ENCODE measurements at places on chromosomes 4 and X.

GRCh38 chrX:31268359-31268758 is 196.5 kb upstream of the FTHL17 start:
- no peak overlapping the region for H3K4me3 ChIP-seq
- DNase-seq, result no peak

DNA sequence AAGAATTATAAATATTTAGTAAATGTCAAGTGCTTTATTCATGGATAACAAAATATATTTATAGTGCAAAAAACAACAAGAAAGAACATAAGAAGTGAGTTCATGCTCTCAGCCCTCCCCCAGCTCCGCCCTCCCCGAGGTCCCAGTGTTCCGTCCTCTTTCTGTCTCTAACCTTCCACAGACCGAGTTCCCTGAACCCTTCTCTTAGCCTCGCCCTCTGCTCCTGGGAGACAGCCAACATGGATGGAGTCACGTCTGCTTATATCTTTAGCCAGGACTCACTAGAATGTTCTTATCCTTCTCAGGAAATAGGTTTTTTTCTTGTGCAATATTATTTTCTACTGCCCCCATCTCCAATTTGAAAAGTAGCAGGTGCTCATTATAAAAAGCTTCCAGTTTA is 40.1 kb upstream of the HELT start:
- no peaks in the 10 kb centered on the region for H3K36me3 ChIP-seq
- H3K27ac ChIP-seq, result no peak overlapping the region
- peaks cover 25% of the 10 kb centered on the region for H3K27me3 ChIP-seq
- DNase-seq, result no peak
- H3K4me3 ChIP-seq, result no peak overlapping the region
- no peaks in the 10 kb centered on the region for H3K4me1 ChIP-seq

GRCh38 chrX:119419898-119420297 is 20.8 kb downstream of the SLC25A43 start:
- no peaks in the 10 kb centered on the region for H3K36me3 ChIP-seq
- peaks cover 9% of the 10 kb centered on the region for H3K4me1 ChIP-seq
- H3K4me3 ChIP-seq, result no peak overlapping the region
- H3K27ac ChIP-seq, result no peak overlapping the region
- no peak for DNase-seq
- no peaks in the 10 kb centered on the region for H3K27me3 ChIP-seq

GRCh38 chr4:24625091-24625490 is 40.7 kb upstream of the DHX15 start:
- H3K36me3 ChIP-seq, result peaks cover 3% of the 10 kb centered on the region
- H3K4me3 ChIP-seq, result no peak overlapping the region
- no peak for DNase-seq
- no peaks in the 10 kb centered on the region for H3K27me3 ChIP-seq

DNA sequence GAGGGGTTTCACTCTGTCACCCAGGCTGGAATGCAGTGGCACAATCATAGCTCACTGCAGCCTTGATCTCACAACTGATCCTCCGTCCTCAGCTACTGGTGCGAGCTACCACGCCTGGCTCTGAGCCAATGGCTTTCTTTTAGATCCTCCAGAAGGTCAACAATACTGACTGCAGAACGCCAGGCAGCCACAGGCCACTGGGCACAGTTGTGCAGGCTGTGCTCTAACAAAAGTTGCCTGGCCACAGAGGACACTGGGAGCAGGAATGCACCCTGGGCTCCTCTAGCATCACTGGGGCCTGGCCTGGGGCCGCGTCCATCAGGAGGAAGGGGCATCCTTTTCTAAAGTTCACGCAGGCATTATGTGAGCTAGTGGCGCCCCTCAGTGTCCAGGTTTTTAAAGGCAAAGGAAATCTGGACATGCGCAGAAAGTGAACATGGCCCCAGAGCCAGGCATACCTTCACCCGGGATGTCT is 14.9 kb upstream of the PORCN start:
- H3K27ac ChIP-seq, result no peak overlapping the region
- H3K4me3 ChIP-seq, result no peak overlapping the region
- H3K36me3 ChIP-seq, result no peaks in the 10 kb centered on the region
- no peaks in the 10 kb centered on the region for H3K27me3 ChIP-seq

- no peaks in the 10 kb centered on the region for H3K27me3 ChIP-seq
- DNase-seq, result no peak
- H3K4me1 ChIP-seq, result peaks cover 3% of the 10 kb centered on the region
- H3K36me3 ChIP-seq, result no peaks in the 10 kb centered on the region
- H3K4me3 ChIP-seq, result no peak overlapping the region
These were observed 501.8 kb downstream of the BCOR start for GRCh38 chrX:39595977-39596376.

- no peaks in the 10 kb centered on the region for H3K27me3 ChIP-seq
- peaks cover 4% of the 10 kb centered on the region for H3K4me1 ChIP-seq
- H3K4me3 ChIP-seq, result no peak overlapping the region
- H3K27ac ChIP-seq, result no peak overlapping the region
- DNase-seq, result no peak
These were observed 125.3 kb downstream of the UBE2K start for GRCh38 chr4:39823191-39823590.

DNA sequence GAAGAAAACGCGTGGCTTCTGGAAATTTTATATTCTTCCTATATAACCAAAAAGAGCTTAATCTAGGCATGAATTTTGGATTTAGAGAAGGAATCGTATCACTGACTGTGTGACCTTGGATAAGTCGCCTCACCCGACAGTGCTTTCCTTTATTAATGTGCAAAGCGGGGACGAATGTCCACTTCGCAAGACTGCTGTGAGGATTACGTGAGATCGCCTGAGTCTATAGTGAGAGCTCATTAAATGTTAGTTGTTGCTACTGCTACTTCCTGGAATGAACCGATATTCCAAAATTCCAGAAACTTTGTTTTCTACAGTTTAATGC is 448 bp upstream of the TBC1D8B start:
- DNase-seq, result no peak
- peaks cover 6% of the 10 kb centered on the region for H3K27me3 ChIP-seq
- H3K36me3 ChIP-seq, result no peaks in the 10 kb centered on the region

- H3K36me3 ChIP-seq, result peaks cover 1% of the 10 kb centered on the region
- peaks cover 3% of the 10 kb centered on the region for H3K4me1 ChIP-seq
- H3K27ac ChIP-seq, result no peak overlapping the region
- no peaks in the 10 kb centered on the region for H3K27me3 ChIP-seq
- no peak overlapping the region for H3K4me3 ChIP-seq
- no peak for DNase-seq
These were observed 315.9 kb downstream of the MAPK10 start for GRCh38 chr4:86043755-86044592.

GRCh38 chr4:69760455-69760854 is at the start of gene SULT1B1:
Gene SULT1B1 (minus strand): TSS chr4:69760620. CDS start chr4:69755217, 5,403 bp downstream.
- H3K27ac ChIP-seq, result peak within 1 kb of the TSS; percentile 48
- no peak for DNase-seq
- peaks cover 26% of the 10 kb centered on the region for H3K4me1 ChIP-seq
- H3K27me3 ChIP-seq, result no peaks in the 10 kb centered on the region
- H3K4me3 ChIP-seq, result no peak within 1 kb of the TSS
- H3K36me3 ChIP-seq, result peaks cover 1% of the 10 kb centered on the region
